Activated CD4-positive, alpha-beta T cell treated with anti-CD3 and anti-CD28 coated beads, Interleukin-2, amount 10 ng/mL, durations not matched to agents 7 days and 5 days (primary cell): ENCODE measurements at places on chromosomes 12 and 14. TPM values are rescaled to one million over a fixed set of nuclear protein-coding genes. Genes with fewer than 3 reads are reported as not detected.
A peak's percentile ranks its signal among the peaks of the same experiment; 100 is the strongest.

The PARPBP gene
- total RNA-seq: 28.4 TPM

DNA sequence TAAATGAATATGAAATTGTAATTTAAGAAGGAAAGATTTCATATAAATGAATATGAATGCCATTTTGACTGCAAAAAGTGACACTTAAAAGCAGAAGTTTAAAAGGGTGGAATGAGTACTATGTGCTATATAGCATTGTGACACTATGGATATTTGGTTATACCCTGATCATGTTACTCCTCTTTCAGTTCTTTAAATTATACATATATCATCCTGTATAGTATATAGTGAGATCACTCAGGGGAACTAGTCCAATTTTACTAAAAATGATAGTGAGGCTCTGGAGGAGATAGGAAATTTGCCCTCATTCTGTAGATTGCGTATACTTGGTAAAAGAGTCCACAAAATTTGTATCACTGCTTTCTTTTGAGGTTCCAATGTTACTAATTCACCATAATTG is 155.7 kb upstream of the BTG1 start:
- DNase-seq: no peak
- H3K27me3 ChIP-seq: no peaks in the 10 kb centered on the region
- H3K4me3 ChIP-seq: no peak overlapping the region
- no peak overlapping the region for H3K27ac ChIP-seq

The AJUBA gene
- total RNA-seq: 1.4 TPM

GRCh38 chr12:86659985-86660384 is 403.8 kb upstream of the MGAT4C start:
- H3K27ac ChIP-seq: no peak overlapping the region
- H3K4me1 ChIP-seq: no peaks in the 10 kb centered on the region
- H3K4me3 ChIP-seq: no peak overlapping the region
- no peaks in the 10 kb centered on the region for H3K36me3 ChIP-seq

DNA sequence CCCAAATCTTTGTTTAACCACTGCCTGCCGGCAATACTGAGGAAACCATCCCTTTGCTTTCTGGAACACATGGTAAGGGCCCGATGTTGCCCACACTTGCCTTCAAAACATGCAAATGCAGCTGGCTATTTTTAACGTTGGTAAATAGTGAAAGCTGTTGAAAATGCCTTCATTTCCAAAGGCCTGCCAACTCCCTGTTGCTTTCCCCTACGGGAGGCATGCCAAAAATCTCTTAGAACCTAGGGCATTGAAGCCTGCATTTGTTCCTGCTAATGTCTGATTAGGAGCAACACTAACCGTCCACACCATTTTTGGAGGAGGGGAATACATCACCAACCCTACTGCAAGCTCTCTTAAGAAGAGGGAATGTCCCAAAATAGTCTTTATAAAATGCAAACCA is 152.6 kb upstream of the NOS1 start:
- no peak for DNase-seq
- no peak overlapping the region for H3K4me3 ChIP-seq

- no peaks in the 10 kb centered on the region for H3K27me3 ChIP-seq
- H3K4me3 ChIP-seq: peak overlapping the region; percentile 91
- DNase-seq: no peak
- peaks cover 20% of the 10 kb centered on the region for H3K36me3 ChIP-seq
- H3K27ac ChIP-seq: peak overlapping the region; percentile 78
- H3K4me1 ChIP-seq: peaks cover 19% of the 10 kb centered on the region
Observed at GRCh38 chr12:56267443-56268071, 815 bp downstream of the COQ10A start.

The TMEM253 gene
- total RNA-seq: not detected

- peak; percentile 11 for DNase-seq
- no peak overlapping the region for H3K4me3 ChIP-seq
- H3K4me1 ChIP-seq: no peaks in the 10 kb centered on the region
- peaks cover 14% of the 10 kb centered on the region for H3K27me3 ChIP-seq
- no peaks in the 10 kb centered on the region for H3K36me3 ChIP-seq
Observed at GRCh38 chr14:104001003-104001402, 58.7 kb upstream of the RD3L start.

GRCh38 chr14:52011523-52011922 is 22.2 kb downstream of the RTRAF start:
- peaks cover 38% of the 10 kb centered on the region for H3K36me3 ChIP-seq
- H3K4me3 ChIP-seq: no peak overlapping the region
- no peaks in the 10 kb centered on the region for H3K4me1 ChIP-seq

DNA sequence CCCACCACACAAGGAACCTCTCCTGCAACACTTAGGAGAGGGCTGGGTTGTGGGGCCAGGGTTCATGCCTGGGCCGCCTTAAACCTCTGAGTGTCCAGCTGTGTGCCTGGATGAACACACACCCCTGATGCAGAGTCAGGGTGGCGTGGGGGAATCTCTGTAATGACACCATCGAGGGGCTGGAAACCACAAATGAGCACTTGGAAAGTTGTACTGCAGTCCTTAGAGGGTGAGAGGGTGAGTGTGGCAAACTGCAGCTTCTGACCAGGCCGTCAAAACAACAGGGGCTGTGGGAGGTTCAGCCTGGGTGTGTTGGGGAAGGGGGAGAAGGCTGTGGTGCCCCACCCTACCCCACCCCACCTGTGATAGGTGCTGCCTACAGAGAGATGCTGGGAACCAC is 12.4 kb upstream of the KRT5 start:
- H3K4me3 ChIP-seq: no peak overlapping the region
- DNase-seq: no peak
- no peak overlapping the region for H3K27ac ChIP-seq
- H3K4me1 ChIP-seq: no peaks in the 10 kb centered on the region

- DNase-seq: no peak
- peaks cover 16% of the 10 kb centered on the region for H3K36me3 ChIP-seq
- peaks cover 5% of the 10 kb centered on the region for H3K4me1 ChIP-seq
- H3K4me3 ChIP-seq: no peak overlapping the region
Observed at GRCh38 chr14:92690171-92691011, 58.0 kb downstream of the LGMN start.

GRCh38 chr14:91361233-91361811 is 56.3 kb downstream of the CCDC88C start:
- H3K27ac ChIP-seq: no peak overlapping the region
- H3K36me3 ChIP-seq: peaks cover 25% of the 10 kb centered on the region
- peaks cover 56% of the 10 kb centered on the region for H3K4me1 ChIP-seq

DNA sequence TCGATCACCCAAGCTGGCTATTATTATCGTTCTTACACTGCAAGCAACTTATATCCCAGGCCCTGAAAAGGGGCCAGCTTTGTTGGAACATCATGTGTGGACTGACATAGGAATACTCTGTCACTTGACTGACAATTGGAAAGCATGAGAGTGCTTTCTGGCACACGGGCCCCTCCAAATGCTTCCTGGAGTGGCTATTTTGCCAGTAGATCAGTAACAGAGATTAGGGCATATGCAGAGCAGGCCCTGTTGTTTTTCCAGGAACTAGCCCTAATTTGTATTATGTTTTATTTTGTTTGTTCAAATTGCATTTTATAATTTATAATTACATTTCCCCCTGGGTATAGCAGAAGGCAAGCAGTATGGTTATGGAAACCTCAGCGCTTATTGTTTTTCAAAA is 170.1 kb upstream of the FRMD6 start:
- H3K27me3 ChIP-seq: no peaks in the 10 kb centered on the region
- no peak overlapping the region for H3K4me3 ChIP-seq
- DNase-seq: no peak
- H3K4me1 ChIP-seq: no peaks in the 10 kb centered on the region

- no peak for DNase-seq
- H3K27me3 ChIP-seq: no peaks in the 10 kb centered on the region
- H3K4me3 ChIP-seq: no peak overlapping the region
- no peaks in the 10 kb centered on the region for H3K4me1 ChIP-seq
Observed at GRCh38 chr12:40446385-40446784, 221.6 kb downstream of the LRRK2 start.

- peaks cover 2% of the 10 kb centered on the region for H3K27me3 ChIP-seq
- H3K4me1 ChIP-seq: no peaks in the 10 kb centered on the region
- no peak overlapping the region for H3K27ac ChIP-seq
- no peaks in the 10 kb centered on the region for H3K36me3 ChIP-seq
Observed at GRCh38 chr12:132292328-132293319, 36.8 kb downstream of the GALNT9 start.

- peaks cover 22% of the 10 kb centered on the region for H3K36me3 ChIP-seq
- peaks cover 65% of the 10 kb centered on the region for H3K4me1 ChIP-seq
- peak overlapping the region; percentile 94 for H3K27ac ChIP-seq
- no peak overlapping the region for H3K4me3 ChIP-seq
Observed at GRCh38 chr12:12443431-12443878, 86.6 kb downstream of the BORCS5 start.

The PLEKHD1 gene
- total RNA-seq: 0.15 TPM

The A2M gene
- not detected for total RNA-seq

GRCh38 chr14:96564389-96564788 is 62.2 kb downstream of the PAPOLA start:
- no peak for DNase-seq
- peaks cover 2% of the 10 kb centered on the region for H3K4me1 ChIP-seq
- H3K36me3 ChIP-seq: peaks cover 38% of the 10 kb centered on the region
- no peak overlapping the region for H3K27ac ChIP-seq

The TECPR2 gene
- total RNA-seq: 8.2 TPM

- peak overlapping the region; percentile 89 for H3K27ac ChIP-seq
- no peaks in the 10 kb centered on the region for H3K27me3 ChIP-seq
- H3K36me3 ChIP-seq: peaks cover 43% of the 10 kb centered on the region
- DNase-seq: peak; percentile 23
- H3K4me1 ChIP-seq: peaks cover 77% of the 10 kb centered on the region
- H3K4me3 ChIP-seq: peak overlapping the region; percentile 90
Observed at GRCh38 chr12:120115066-120115465, 1.5 kb downstream of the RAB35 start.

The LMO3 gene
- total RNA-seq: not detected

DNA sequence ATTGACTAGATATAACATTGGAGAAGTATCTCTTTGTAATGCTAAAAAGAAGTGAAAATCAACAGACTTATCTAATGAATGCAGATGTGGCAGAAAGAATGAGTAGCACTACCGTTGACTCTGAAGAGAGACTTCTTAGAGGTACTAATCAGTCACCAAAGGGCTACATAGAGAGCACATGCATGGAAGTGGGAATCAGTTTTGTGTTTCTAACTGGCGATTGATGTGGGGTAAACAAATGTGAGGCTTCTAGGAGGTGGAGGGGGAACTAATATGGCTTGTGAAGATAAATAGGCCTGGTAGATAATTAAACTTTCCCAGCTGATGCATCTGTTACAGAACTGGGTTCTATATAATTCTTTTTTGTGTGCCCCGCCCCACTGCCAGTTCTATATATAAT is 10.5 kb downstream of the COCH start:
- peaks cover 7% of the 10 kb centered on the region for H3K4me1 ChIP-seq
- no peak overlapping the region for H3K4me3 ChIP-seq
- H3K27me3 ChIP-seq: no peaks in the 10 kb centered on the region

- H3K27ac ChIP-seq: peak overlapping the region; percentile 60
- H3K27me3 ChIP-seq: no peaks in the 10 kb centered on the region
- peaks cover 61% of the 10 kb centered on the region for H3K4me1 ChIP-seq
- H3K36me3 ChIP-seq: peaks cover 25% of the 10 kb centered on the region
- H3K4me3 ChIP-seq: no peak overlapping the region
Observed at GRCh38 chr14:64993266-64993930, 6.7 kb downstream of the FNTB start.

The FITM1 gene
- 2.0 TPM for total RNA-seq
